ENCODE measurements at places on chromosomes 6 and 20.

DNA sequence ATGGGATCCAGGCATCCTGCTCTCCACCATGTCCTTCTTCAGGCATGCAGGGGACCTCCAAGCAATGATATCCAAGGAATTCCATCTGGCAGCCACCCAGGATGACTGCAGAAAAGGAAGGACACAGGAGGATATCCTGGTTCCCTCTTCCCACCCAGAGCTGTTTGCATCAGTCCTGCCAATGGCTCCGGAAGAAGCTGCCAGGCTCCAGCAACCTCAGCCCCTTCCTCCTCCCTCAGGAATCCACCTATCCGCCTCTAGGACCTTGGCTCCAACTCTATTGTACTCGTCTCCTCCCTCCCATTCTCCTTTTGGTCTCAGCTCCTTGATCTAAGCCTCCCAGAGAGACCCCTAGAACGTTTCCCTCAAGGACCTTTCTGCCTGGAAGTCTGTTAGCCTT, 733 bp upstream of the PSORS1C2 start:
- no peak for DNase-seq

DNA sequence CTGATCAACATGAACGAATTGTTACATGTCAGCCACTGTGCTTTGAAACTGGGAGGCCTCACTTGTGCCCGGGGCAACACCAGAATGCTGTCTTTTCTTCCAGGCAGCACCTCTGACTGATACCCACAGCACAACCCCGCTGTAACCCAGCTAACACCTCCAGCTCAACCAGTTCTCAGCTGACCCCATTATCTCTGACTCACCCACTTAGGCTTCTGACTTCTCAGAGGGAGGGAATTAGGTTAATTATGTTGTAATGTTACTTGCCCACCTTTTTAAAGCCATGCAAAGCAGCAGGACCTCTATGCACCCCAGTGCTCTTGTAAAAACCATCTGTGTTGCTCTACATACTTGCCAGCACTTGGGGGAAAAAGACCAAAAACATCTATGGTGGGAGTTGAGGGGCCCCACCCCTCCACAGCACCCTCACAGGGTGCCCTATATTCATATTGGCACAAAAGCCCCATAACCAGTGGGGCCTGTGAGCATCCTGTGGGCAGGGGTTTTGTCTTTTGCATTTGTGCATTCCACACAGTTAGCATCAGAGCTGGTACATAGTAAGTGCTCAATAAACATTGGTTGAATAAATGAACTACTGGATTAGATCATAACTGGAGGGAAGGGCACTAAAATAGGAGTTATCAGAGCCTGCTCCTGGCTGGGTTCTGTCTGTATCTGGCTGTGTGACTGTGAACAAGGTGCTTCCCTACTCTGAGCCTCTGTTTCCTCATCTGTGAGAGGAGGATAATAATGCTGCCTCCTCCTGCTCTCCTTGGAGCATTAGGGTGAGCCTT, 22.3 kb downstream of the BNIP5 start:
- DNase-seq: no peak

- DNase-seq: no peak
These were observed 167.4 kb downstream of the MBOAT1 start for GRCh38 chr6:20044883-20045282.

GRCh38 chr6:121076119-121076518, 258.2 kb downstream of the TBC1D32 start:
- DNase-seq: no peak

GRCh38 chr20:23493172-23493772, 2.4 kb downstream of the CST8 start:
- DNase-seq: no peak

DNA sequence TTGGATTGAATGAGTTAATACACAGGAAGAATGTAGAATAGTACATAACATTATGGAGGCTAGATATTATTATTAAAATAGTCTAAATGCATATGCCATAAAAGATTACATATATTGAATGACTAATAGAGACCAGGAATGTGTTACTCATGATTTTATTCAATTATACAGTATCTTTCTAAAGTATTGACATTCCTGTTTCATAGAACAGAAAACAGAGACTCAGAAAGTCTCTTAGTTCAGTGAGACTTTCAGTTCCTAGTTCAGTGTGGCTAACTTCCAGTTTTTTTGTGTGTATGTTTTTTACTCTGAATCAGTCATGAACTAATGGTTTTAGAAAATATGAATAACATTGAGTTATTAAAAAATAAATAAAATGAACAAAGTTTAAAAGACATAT, 34.6 kb upstream of the TMEM244 start:
- DNase-seq: no peak

GRCh38 chr6:64679416-64679815, 1027.6 kb downstream of the EYS start:
- DNase-seq: no peak

DNA sequence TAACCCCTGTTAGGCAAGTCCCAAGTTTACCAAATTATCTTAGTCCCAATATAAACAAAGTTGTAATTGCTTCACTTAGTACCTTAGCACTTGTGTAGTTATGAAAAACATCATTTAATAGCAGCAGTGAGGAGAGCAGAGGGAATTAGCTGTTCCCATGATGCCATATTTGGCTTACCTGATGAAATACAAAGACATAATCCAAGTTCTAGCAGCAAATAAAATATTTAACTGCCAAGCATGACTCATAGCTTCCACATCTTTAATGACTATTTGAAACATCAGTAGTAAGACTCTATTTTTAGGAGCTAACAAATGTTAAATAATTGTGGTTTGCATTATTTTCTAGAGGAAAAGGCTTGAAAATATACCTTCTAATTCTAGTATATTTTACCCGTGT, 94.0 kb upstream of the MCHR2 start:
- DNase-seq: no peak

- DNase-seq: no peak
These were observed 31.8 kb downstream of the PSMB9 start for GRCh38 chr6:32885698-32886286.

- DNase-seq: peak; percentile 7
These were observed 22.4 kb downstream of the TAF4 start for GRCh38 chr20:62043131-62043914.

DNA sequence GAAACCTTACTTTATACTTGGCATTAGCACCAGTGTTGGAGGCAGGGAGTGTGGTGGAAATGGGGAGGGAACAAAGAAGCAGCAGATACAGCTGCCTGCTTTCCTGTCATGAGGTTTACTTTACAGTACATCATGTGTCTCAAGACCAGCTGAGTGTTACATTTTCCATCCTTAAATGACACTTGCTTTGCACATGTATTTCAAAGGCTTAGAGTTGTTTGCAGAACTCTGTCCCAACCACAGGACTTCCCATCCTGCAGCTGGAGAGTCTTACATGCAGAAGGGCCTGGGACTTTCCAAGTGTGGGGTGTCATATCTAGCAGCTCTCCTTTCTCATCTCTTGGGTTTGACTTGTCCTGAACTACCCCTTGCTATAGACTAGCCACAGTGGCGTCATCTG, 395.9 kb downstream of the DHX35 start:
- DNase-seq: no peak

GRCh38 chr20:51700809-51701285, 67.3 kb downstream of the ATP9A start:
- DNase-seq: peak; percentile 28

DNA sequence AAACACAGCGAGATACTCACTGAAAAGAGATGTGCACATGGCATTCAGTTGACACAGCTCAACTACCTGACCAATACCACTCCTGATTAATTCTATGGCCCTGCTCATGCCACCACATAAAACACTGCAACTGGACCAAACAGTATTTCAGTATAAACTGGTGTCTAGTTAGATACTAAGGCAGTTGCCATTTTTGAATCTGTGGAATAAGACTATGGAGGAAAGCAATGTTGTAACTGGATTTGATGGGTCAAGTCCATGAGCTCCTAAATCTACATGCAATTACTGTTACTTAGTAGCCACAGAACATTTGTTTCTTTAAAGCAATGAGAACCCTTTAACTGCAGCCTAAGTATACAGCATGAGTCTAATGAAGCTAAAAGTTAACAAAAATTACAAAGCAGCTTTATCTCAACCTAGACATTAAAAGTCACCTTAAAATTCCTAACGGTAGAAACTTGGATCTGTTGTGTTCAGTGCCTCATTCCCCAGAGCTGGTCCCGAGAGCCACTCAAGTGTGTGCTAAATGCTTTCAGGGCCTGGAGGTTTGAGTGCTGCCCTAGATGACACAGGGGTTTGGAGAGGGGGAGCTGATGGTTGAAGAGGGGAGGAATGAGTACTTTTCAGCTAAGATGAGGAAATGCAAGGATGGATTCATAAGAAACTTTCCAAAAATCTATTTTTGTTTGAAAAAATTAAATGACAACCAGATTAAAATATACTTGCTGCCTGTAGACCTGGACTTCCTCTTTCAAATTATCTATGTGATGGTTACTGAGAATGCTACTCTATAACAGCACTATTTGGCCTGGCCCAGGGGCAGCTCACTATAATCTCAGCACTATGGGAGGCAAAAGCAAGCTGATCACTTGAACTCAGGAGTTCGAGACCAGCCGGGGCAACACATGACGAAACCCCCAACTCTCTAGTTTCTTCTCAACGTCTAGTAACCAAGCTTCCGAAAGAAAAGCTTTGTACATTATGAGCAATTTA, 15.6 kb downstream of the SNX5 start:
- no peak for DNase-seq

DNA sequence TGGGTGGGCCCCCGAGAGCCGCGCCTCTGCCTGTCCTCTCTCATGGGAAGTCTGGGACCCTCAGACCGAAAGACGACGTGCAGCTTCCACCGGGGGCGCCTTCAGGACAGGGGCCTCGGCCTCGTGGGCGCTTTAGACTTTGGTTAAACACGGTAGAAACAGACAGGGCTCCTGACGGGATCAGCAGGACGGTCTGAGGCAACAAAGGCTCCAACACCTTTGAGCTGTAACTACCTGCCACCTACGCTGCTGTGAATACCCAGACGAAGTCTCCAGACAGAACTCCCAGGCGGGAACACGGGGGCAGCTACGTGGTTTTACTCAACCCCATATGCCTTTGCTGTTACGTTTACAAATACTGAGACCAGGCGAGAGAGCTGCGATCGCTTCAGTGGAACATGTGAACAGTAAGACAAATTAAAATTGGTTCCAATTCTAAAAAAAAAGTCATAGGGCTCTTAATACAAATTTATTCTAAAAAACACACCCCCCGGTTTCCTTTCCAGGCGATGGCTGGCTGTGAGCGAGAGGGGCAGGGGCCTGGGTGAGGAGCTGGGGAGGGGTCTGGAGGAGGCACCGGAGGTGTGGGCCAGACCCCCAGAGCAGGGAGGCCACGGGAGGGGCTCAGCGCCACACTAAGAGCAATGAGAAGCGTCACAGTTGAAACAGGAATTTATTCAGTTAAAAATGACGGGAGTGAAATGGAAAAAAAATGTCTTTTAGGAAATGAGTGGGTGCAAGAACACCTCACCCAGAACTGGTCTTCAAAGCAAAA, 453.2 kb downstream of the QKI start:
- DNase-seq: no peak

DNA sequence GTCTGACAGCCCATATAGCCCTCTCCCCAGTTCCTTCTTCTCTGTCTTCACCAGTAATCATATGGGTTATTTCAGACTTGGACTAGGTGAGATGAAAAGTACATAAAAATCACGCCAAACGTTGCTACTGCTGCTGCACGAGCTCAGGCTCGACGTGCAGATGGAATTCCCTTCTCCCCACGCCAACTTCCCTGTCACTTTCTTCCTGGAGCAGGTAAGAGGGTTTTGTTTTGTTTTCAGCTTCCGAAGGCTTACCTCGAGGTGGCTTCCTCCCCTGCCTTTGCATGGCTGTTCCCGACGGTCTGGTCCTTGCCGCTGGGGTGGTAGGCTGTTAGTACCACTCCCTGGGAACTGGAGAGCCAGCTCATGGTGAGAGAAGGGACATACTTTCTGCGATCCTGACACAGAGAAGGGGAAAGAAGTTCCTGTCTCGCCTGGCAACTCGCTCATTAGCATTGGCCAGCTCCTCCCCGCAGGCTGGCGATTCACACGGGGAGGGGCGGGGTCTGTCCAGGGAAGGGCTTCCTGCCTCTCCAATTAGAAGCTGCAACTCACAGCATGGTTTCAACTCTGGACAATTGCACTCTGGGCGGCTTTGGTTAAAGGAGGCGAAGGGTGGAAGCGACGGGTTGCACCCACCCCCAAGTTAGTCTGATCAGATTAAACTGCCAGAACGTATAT, at the start of gene ARHGAP18:
TSS of gene ARHGAP18 (minus strand) at position 409 of the 681 bp plus-strand sequence. CDS start at position 368, 41 bp downstream.
- DNase-seq: peak; percentile 94

- DNase-seq: no peak
These were observed 463 bp upstream of the HLA-DMB start for GRCh38 chr6:32941214-32941768.

GRCh38 chr6:87293526-87293925, 28.9 kb upstream of the SMIM8 start:
- DNase-seq: no peak

- DNase-seq: peak; percentile 13
These were observed 53.6 kb downstream of the JPH2 start for GRCh38 chr20:44133424-44133823.

DNA sequence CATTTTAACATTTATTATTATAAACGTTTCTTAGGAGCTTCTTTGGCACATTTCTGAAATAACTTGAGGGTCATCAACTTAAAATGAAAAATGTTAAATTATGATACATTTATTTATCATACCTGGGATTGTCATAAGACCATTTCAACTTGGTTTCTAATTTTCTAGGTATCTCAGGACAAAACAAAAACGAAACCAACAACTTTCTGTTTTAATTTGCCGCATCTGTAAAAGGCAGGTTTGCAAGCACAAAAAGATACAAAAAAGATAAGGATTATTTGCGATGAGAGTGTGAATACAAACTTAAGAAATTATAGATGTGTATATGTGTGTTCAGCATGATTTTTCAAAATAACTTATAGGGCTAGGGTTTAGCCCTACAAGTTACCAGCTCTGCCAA, 395.0 kb upstream of the RUNX2 start:
- DNase-seq: no peak

GRCh38 chr6:37696841-37697662, 631 bp downstream of the MDGA1 start:
- peak; percentile 48 for DNase-seq
